ENCODE measurements at places on chromosomes 7 and 10.

DNA sequence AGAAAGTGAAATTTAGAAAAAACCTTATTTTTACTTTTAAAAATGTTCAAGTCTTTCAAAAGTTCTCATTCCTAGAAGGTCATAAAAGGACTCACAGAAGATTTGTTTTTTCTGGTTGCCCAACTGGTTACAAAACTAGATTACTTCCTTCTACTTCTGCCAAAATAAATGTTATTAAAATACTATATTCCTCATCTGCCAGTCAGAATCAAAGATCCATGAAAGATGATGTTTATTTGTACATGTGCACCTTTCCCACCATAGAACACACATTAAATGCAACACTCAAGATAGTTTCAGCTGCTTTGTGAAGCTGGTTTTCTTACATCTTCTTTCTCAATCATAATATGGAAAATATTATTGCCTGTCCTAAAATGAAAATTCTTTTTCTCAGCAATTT is 465.4 kb downstream of the ETV1 start:
- DNase-seq: no peak

- DNase-seq: no peak
Observed at GRCh38 chr7:87715545-87715944, 87.3 kb downstream of the RUNDC3B start.

- DNase-seq: no peak
Observed at GRCh38 chr10:25907261-25907660, 26.8 kb upstream of the MYO3A start.

DNA sequence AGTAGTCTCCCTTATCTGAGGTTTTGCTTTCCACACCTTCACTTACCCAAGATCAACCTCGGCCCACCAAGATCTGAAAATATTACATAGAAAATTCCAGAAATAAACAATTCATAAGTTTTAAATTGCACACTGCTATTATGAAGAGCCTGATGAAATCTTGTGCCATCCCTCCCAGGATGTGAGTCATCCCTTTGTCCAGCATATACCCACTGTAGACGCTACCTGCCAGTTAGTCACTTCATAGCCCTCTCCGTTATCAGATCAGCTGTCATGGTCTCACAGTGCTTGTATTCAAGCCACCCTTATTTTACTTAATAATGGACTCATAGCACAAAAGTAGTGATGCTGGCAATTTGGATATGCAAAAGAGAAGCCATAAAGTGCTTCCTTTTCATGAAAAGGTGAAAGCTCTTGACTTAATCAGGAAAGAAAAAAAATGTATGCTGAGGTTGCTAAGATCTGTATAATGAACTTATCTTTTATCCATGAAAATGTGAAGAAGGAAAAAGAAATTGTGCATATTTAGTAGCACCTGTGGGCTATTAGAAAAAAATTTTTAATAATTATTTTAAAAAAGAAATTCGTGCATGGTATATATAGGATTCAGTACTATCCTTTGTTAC is 9.8 kb upstream of the MRPS16 start:
- DNase-seq: peak; percentile 77

DNA sequence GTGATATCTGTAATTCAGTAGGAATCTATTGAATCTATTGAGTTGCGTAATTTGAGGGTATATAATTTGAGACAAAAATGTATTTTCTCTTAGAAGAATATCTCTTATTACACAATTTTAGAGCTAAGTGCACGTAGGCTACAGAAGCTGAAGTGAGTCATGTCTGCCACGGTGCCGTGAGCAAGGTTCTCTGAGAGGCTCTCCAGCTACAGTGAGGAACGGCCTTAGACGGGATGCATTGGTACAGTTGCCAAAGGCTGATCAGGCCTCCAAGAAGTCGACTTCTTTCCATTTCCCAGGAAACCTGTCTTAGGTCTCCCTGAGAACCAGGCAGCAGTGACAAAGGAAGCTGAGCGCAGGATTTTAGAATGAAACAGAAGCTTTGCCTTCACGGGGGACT is 28.6 kb downstream of the TCERG1L start:
- DNase-seq: peak; percentile 23

DNA sequence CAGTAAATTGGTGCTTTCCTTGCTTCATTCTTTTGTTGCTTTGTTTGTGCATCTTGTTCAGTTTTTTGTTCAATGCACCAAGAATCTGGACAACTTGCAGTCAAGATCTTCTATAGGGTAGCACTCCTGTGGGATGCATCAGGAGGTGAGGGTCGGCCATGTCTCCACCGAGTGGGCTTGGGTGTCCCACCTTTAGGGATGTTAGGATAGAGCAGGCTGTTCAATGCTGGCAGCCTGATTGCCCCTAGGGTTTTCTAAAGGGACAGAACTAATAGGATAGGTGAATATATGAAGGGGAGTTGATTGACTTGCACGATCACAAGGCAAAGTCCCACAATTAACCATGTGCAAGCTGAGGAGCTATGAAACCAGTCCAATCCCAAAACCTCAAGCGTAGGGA is 109.9 kb downstream of the GLRX3 start:
- DNase-seq: no peak

GRCh38 chr7:91892821-91893340 is 12.4 kb upstream of the MTERF1 start:
- no peak for DNase-seq

DNA sequence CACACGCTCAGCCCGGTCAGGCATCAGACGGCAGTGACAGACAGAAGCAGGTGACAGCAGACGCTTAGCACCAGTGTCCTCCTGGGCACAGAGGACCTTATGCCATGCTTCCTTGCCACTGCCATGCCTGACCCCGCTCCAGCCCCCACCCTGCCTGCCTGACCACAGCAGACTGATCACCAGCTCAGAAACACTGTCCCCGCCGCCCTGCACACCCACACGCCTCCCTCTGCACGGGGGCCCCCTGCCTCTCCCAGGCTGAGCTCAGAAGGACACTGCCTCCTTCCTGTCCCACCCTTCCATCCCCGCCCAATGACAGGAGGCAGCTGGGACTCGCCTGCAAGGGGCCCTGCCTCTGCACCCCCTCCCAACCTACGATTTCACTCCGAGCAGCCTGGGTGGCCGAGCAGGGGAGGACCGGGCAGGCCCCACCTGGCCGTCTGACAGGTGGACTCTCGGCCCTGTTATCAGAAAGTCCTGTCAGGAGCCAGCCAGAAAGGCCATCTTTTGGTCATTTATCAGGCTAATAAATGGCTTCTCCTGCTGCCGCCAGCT is 183.4 kb downstream of the ELFN1 start:
- no peak for DNase-seq

DNA sequence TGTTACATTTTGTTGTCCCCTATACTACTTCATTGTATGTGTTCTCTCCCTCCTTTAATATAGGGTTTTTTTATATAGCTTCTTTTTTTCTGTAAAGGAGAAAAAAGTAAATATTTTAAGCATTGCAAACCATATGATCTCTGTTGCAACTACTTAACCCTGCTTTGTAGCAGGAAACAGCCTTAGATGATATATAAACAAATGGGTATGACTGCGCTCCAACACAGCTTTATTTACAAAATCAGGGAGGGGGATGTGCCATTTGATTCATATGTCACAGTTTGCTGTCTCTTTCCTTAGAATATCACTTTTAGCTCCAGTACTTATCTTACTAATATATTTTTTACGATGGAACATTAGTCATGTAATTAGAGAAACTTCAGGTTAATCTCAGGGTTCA is 155.2 kb upstream of the GNAI1 start:
- no peak for DNase-seq

DNA sequence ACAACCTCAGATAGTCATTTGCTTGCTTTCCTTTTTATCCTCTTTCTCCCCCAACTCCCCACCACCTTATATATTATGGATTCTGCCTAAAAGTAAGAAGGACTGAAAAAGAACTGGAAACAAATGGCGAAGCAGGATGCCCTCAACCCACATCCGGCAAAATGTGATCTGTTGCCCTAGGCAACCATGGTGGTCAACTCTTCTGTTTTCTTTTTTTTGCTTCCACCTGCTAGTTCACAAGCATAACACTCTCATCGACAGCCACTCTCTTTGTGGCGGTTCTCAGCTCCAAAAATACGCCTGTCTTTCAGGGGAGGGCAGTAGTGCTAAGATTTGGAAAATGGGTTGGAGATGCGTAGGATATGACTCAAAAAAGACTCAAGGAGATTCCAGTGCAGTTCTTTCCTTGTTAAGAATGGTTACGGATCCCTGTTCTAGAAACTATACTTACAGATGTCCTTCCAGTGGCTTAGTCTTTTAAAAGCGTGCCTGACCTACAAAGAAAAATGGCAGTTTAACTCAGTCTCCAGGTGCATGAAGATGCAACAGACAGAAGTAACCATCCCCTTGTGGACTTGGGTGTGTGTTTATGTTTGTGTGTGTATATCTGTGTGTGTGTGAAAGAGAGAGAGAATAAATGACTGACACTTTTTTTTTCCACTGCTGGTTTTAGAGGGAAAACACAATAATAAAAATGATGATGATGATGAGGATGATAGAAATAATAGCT is 10.7 kb downstream of the APBB1IP start:
- DNase-seq: no peak

GRCh38 chr7:14973712-14974428 is 71.3 kb upstream of the DGKB start:
- DNase-seq: no peak

DNA sequence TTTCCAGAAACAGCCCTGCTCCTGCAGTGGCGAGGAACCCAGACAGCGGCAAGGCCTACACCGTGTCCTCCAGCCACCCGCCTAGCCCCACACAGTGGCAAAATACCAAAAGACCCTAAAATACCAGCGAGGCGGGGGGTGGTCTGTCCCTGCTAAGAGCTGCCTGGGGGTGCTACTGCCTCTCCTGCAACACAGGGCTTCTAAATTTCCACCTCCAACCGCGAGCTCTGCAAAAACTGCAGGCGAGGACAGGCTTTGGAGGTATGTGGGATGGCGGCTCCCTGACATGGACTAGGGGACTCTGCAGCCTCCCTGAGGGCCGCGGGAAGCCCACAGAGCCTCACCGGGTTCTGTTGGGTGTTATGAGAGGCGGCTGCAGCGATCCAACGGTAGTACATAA is 122.3 kb downstream of the WDR37 start:
- no peak for DNase-seq

GRCh38 chr10:28737096-28737495 is 59.8 kb downstream of the BAMBI start:
- no peak for DNase-seq

DNA sequence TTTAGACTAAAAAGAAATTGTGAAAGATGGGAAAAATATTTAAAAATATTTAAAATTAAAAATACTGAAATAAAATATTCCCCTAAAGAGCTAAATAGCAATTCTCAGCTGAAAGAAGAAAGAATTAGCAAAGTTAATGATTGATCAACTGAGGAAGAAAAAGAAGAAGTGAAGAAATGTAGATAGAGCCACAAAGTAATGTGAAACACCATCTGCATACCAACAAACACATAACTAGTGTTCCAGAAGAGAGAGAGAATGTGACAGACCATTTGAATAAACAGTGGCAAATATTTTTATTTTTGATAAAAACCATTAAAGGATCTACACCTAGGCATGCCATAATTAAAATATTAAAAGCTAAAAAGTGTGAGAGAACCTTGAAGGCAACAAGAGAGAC is 784.5 kb upstream of the ZWINT start:
- no peak for DNase-seq

- DNase-seq: no peak
Observed at GRCh38 chr7:96235281-96235680, 86.6 kb downstream of the SLC25A13 start.

- DNase-seq: no peak
Observed at GRCh38 chr7:109663806-109664205, 1094.1 kb downstream of the DNAJB9 start.

DNA sequence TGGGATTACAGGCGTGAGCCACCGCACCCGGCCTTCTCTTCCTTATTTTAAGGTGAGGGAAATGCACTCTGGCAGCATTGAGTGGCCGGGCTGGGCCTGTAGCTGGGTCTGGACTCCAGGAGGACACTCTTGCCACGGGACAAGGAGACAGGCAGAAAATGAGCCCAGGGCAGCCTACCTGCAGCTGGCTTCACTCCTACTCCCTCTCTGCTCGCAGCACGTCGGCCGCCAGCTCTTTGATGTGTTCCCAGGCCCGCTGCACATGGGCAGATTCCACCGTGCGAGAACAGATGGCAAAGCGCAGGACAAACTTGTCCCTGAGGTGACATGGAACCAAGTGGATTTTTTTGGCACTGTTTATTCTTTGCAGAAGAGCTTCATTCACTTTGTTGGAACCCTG is 12.9 kb upstream of the FIGNL1 start:
- DNase-seq: no peak

DNA sequence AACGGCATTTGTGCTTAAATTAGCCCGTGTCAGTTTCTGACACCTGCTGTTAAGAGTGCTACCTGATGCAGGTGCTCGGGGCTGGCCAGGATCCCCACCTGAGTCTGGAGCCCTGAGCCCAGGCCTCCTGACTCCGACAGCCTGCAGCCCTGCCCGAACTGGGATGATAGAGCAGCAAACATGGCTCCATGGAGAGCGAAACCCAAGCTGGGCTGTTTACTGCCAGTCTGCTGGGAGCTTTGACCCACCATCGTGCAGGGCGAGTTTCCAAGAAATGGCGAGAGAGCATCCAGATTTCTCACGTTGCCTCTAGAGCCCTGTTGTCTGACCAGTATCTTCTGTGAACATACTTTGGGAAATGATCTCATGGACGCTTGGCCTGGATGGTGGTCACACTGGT is 66.2 kb downstream of the MGMT start:
- DNase-seq: no peak

DNA sequence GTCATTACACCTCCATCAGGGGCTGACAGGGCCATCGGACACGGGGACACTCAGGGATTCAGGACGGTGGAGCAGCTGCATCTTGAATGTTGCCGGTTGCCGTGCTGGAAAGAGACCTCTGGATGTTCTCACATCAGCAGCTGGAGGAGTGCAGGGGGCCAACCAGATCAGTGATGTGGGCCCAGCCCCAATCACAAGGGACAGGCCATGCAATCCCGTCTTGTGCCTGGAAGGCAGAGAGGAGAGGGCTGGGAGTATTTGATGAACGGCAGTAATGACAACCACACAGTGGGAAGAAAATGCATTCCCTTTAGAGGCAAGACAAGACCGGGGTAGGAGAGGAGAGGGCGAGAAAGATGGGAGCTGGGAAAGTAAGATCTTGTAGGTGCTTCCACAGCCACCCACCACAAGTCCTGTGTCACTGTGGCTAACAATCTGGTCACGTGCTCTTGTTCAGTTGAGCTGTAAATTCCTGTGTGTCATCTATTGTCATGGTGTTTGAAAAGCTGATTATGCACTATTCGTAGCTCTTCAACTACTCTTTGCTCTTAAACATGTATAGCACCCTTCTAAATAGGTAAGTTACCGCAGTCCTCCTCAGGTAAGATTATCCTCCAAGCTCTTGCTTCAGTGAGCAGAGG is 85.9 kb upstream of the LEP start:
- DNase-seq: peak; percentile 6

DNA sequence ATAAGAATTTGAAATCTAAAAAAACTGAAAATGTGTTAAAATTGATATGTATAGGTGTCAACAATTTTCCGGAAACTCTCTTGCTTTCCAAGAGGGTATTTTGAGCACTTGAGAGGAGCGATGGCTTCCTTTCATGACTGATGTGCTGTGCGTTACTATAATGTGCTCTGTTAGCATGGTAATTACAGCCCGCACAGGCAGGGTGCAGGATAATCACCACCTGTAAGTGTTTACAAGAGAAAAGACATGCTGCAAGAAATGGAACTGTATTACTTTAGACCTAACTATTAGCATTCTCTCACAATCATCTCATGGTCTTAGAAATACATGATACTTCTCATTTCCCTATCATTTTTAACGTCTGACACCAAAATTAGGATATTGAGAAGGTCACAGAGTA is 92.4 kb upstream of the ADARB2 start:
- no peak for DNase-seq
